Muscle of back (tissue), 13 donors: ENCODE measurements at places on chromosomes 1 and 21. TPM values are rescaled to one million over a fixed set of nuclear protein-coding genes. Genes with fewer than 3 reads are reported as not detected.

MPL gene
- polyA plus RNA-seq: 0.12 TPM

NPL gene
- 8.2 TPM for polyA plus RNA-seq

PTGFR gene
- 14.3 TPM for polyA plus RNA-seq

FMN2 gene
- polyA plus RNA-seq: 0.57 TPM

TDRD5 gene
- not detected for polyA plus RNA-seq

MROH9 gene
- polyA plus RNA-seq: not detected

HSPA6 gene
- 0.46 TPM for polyA plus RNA-seq

PODN gene
- 9.5 TPM for polyA plus RNA-seq

- DNase-seq: peak; percentile 53
Measured at GRCh38 chr1:38045401-38046332, 926 bp downstream of the POU3F1 start.

DNA sequence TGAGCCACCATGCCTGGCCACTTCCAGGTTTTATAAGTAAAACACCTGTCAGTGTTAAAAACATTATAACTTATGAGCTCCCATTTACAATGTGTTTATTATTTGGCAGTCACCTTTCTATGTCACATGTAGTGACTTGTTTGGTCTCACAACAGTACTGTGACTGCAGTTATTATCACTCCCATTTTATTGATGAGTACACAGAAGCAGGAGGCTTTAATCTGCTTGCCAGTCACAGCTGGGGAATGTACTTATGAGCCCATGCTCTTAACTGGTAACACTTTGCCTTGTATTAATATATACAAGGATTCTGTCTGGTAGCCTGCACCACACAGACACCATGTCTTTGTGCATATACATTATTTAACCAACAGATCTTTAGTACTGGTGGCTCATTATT lies 31.1 kb upstream of the BACH1 start:
- no peak for DNase-seq

DNA sequence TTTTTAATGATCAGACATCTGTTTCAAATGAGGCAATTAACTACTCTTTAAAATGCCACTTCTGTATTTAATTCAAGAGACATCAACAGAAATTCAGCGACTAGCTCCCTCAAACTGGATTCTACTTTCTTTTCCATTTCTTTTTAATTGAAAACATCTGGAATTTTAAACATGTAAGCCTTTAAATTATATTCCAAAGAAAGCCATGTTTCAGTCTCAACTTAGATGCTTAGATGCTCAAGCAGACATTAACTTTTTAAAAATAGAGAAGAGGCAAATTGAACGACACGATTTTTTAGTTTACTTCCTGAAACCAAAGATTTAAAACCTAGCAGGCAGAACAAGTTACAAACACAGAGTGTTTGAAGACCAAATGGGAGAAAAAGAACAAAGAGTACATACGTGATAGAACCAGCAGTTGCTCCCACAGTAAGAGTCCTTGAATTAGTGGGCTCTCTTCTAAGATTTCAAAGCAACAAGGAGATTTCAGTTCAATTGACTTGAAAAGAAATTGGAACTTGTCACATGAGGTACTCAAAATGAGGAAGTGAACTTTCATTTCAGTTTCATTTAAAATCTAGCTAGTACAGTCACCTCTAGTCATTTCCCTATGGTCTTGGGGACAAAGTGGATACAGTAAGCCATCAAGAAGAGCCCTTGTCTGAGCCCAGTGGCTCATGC lies at the start of gene CTSS:
TSS of gene CTSS (minus strand) at position 483 of the 681 bp plus-strand sequence. CDS start 1,015 bp downstream, outside the sequence.
- DNase-seq: peak; percentile 66

DNA sequence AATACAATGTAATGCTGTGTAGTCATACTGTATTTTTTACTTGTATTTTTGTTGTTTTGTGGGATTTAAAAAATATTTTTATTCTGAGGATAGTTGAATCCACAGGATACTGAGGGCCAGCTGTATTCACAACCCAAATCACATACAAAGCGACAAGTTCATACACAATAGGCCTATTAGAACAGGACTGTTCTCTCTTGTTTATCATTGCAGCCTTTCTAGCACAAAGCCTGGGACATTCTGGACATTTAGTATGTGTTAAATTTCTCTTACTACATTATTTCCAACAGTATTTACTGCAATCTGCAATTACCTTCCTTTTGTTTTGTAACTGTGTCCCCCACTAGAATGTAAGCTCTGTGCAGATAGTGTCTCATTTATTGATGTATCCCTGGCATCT lies 65.4 kb downstream of the SLC35A3 start:
- no peak for DNase-seq

GRCh38 chr1:234955107-234955731 lies 173.4 kb downstream of the TOMM20 start:
- peak; percentile 89 for DNase-seq

DNA sequence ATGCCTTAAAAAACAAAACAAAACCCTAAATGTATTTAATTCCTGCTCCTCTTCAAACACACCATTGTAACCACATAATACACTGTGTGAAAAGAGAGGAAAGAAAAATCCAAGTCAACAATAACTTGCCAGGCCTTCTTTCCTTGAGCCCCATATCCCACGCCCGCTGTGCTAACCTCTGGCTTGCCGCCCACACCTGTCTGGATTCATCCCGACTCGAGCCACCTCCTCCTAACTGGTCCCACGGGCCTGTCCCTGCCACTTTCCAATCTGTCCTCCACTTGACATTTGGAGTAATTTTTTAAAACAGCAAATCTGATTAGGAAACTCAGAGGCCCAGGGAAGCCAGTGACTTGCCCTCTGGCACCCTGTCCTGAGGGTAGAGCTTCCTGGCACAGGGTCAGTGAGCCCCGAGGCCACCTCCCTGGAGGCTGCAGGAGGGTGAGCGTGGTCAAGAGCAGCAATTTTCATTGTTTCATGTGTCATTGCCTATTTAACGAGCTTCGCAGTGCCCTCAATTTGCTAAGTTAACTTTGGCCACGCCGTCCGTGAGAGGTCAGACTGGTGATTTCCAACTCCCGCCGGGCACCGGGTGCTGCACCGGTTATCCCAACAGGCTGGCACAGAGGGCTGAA lies 54.1 kb downstream of the B3GALT5 start:
- DNase-seq: no peak

- no peak for DNase-seq
Measured at GRCh38 chr1:37159102-37159501, 124.8 kb upstream of the GRIK3 start.

- no peak for DNase-seq
Measured at GRCh38 chr1:76219366-76219818, 144.8 kb downstream of the ST6GALNAC3 start.

GRCh38 chr21:19034041-19034440 lies 630.5 kb upstream of the TMPRSS15 start:
- DNase-seq: no peak

DNA sequence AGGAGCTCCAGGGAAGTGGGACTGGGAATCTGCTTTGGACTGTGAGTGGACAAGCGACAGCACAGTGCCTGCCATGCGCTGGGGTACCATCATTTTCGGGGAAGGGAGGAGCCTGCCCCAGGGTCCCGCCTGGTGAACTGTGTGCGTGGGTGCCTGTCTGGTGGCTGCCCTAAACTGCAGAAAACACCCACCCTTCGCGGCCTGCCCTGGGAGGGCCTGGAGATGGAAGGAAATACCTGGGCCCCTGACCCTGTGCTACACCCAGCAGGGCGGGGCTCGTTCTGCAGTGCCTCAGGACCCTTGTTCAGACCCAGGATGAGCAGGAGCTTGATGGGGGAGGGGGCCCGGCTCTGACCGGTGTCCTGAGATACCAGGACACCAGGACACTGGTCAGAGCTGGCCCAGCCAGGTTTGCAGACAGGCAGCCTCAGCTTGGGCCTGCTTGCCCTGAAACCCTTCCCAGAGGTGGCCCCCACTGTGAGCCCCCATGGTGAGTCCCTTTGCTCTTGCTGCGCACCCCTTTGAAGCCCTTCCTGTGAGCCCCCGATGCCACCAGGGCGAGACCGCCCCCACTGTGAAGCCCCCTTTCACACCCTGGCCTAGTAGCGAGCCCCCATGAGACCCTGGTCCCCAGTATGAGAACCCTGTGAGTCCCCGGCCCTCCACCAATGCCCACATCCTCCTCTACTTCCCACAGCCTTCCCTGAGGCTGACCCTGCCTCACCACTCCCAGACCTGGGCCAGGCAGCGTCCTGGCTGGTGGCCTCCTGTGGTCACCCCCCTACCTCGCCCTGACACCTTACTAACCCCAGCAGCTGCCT lies 2.6 kb downstream of the GJC2 start:
- DNase-seq: no peak

DNA sequence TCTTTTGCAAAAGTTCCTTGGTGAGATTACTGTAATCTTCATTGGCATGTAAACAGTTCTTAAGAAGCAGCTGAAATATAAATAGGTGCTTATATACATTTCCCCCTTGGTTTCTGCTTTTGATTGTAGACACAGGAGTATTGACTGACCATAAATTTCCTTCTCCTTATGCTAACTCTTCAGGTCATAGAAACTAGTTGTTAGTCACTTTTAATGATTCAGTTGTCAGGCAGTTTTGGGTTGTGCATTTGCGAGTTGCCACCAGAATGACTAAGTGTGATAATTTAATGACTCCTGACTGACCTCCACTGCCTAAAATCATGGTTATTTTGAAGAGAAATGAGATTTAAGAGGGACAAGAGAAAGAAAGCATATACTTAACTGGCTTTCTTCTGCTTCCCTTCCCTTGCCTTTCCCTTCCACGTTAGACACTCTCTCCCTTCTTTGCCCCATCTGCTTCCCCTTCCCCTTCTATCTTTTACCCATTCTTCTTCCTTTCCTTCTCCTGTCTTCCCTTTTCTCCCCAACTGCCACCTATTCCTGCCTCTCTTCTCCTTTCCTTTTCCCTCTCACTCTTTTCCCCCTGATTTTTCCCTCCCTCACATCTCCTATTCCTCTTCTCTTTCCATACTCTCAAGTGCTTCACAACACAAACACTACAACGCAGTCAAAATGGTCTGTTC lies 12.3 kb downstream of the ZMPSTE24 start:
- no peak for DNase-seq

DNA sequence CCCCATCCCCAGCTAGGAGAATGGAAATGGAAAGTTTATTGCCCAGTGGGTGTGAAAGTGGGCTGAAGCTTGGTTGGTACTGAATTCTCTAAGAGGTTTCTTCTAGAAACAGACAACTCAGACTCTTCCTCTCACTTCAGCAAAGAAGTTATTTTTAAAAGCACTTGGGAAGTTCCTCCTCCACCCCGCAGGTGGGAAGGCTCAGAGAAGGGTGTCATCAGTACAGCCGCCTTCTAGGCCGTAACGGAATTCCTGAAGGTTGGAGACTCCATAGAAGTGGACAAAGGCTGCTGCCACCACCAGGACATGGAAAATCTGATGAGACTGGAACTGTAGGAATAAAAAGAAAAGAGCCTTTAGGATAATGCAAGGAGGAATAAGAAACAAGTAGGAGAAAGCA lies 14.3 kb upstream of the KLHL12 start:
- no peak for DNase-seq
